ENCODE measurements at places on chromosomes 7 and 10.

DNA sequence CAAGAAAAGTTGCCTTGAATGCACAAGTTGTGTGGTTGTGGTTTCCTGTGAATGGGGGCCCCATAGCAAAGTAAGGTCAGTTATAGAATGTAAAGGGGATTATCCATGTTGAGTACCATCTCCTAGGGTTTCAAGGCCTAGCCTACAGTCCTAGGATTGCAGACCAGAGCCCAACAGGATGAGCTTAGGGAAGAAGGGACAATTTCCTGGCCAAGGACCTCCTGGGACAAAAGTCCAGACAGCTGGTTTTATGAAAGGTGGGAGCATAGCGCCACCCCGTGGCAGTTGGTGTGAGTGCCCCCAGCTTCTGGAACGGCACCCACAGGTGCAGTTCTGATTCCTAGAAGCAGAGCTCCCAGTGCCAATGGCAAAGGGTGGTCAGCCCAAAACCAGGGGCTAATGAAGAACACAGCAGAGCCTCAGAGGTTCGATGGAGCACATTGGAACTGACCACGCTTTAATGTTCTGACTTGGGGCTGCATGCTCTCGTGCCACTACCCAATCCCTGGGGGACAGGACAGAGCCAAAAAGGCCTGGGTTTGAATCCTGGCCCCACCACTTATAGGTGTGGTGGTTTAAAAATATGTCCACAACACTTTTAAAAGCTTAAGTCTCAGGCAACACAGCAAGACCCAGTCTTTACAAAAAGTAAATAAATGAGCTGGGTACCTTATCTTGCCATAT is 25.8 kb upstream of the TMEM120A start:
- peak; percentile 74 for DNase-seq

DNA sequence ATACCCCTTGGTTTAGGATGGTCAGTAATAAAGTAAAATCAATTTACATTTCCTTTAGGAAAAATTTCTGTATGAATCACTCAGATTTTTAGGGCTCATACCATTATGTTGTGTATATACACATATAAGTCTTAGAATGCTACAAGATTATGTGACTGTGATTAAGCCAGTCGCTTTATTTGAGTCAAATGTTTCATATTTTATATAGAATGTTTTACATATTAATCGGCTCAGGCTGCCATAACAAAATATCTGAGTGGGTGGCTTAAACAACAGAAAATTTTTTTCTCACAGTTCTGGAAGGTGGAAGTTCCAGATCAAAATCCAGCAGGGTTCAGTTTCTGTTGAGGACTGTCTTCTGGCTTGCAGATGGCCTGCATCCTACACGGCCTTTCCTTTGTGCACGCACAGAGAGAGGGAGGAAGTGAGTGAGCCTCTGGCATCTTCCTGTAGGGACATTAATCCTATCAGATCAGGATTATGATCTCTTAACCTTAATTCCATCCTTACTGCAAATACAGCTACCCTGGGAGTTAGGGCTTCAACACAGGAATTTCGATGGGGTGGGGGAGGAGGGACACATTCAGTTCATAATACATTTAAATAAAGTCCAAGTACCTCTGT is 198.0 kb downstream of the PHF14 start:
- DNase-seq = no peak

- DNase-seq = no peak
These were observed 64.7 kb downstream of the MKX start for GRCh38 chr10:27680691-27681605.

GRCh38 chr10:45374350-45375052 is 485 bp downstream of the ALOX5 start:
- no peak for DNase-seq

GRCh38 chr10:16242859-16243613 is 193.8 kb upstream of the PTER start:
- no peak for DNase-seq

GRCh38 chr10:127012769-127013152 is 107.5 kb downstream of the DOCK1 start:
- DNase-seq = no peak

- no peak for DNase-seq
These were observed 102.4 kb downstream of the MDFIC start for GRCh38 chr7:115024276-115024675.

GRCh38 chr10:114550756-114551635 is 107.1 kb downstream of the ABLIM1 start:
- DNase-seq = no peak

GRCh38 chr7:136018104-136018503 is 40.9 kb upstream of the MTPN start:
- no peak for DNase-seq

Measured in activated CD8-positive, alpha-beta memory T cell treated with anti-CD3 and anti-CD28 coated beads, Interleukin-2, amount 50 U/mL, for 4 hours (primary cell).